ENCODE measurements at places on chromosomes 4 and X. TPM values are rescaled to one million over a fixed set of nuclear protein-coding genes. Genes with fewer than 3 reads are reported as not detected.

USP17L27 gene
- not detected for total RNA-seq

SOWAHD gene
- total RNA-seq = 1.7 TPM

DNA sequence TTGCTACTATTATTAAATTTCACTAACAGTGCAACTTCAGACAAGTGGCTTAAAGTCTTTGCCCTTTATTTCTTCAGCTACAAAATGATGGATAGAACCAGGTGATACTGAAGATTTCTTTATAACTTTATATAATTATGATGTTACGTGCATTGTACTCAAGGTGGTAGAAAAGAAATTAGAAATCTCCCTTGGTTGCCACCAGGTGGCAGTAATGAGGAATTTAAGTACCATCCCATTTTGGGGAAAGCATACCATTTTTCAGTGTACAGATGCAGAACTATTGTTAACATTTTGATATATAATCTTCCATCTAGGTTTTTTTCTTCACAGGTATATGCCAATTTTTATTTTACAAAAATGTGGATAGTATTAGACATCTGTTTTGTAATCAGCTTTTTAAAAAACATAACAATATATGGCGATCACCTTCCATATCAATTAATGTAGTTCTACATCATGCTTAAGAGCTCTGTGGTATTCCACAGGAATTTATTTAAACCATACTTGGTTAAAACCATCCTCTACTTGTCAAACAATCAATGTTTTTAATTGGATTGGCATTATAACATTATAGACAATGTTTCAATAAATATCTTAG lies 37.7 kb upstream of the RAB33B start:
- no peak for DNase-seq

TNMD gene
- total RNA-seq = not detected

DNA sequence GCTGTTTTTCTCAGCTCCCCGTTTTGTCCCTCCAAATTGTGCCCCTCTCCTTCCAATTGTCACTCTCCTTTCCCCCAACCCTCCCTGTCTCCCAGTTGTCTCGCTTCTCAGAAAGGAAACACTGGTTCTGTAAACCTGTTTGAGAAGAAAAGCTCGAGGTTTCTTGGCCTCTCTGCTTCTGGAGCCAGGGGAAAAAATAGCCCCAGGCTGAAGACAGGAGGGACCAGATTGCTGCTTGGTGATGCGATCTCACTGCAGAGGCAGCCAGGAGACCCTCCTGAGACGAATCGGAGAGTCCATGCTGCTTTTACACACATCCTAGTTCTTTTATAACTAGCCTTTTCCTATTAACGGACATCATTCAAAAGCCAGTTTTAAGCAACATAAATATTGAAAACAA lies 21.2 kb downstream of the TRIML1 start:
- no peak for DNase-seq

- DNase-seq = no peak
These were observed 21.3 kb upstream of the SULT1E1 start for GRCh38 chr4:69881173-69881773.

DNA sequence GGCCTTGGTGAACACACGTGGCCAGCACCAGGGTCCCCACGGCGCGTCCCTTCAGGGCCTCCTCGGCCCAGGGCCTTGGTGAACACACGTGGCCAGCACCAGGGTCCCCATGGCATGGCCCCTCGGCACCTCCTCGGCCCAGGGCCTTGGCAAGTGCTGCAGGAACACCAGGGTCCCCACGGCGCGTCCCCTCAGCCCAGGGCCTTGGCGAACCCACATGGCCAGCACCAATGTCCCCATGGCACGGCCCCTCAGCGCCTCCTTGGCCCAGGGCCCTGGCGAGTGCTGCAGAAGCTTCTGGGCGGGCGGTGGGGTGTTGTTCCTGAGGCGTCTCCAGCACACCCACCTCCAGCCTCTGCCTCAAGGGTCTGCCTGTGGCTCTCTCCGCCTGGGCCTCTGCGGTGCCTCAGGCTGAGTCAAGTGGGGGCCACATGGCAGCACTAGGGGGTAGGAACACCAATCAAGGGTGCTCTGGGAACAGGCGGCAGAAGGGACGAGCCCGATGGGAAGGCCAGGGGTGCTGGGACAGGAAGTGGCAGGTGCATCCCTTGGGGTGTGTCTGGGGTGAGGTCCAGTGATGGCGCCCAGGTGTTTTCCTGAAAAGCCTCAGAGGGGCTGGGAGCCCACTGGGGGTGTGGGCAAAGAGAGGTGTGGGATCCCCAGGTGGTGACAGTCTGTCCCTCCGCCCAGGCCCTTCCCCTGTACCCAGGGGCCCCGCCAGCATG lies 41.8 kb upstream of the CPLX1 start:
- no peak for DNase-seq

GSPT2 gene
- 14.3 TPM for total RNA-seq

Measured in activated naive CD8-positive, alpha-beta T cell treated with anti-CD3 and anti-CD28 coated beads, Interleukin-2, amount 10 ng/mL, durations not matched to agents 7 days and 5 days (primary cell).